Activated CD4-positive, alpha-beta T cell treated with anti-CD3 and anti-CD28 coated beads, Interleukin-10, Interleukin-2, amounts not matched to agents 100 ng/mL and 50 ng/mL, durations not matched to agents 16 hours and 8 hours (primary cell): ENCODE measurements at places on chromosomes 6 and 20.

DNA sequence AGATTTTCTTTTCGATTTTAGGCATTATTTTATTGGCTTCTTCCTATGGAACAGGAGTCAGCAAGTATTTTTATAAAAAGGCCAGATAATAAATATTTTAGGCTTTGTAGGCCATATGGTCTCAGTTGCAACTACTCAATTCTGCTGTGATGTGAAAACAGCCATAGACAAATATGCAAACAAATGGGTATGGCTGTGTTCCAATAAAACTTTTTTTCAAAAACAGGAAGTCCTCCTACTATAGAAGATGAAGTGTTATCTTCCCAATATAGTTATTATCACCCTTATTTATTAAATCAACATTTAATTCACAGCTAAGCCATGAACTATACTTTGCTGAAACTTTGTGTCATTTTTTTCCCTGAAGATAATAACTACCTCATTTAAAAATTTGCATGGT, 57.2 kb downstream of the CHD6 start:
- DNase-seq = no peak

GRCh38 chr20:53677447-53678314, 84.0 kb upstream of the ZNF217 start:
- peak; percentile 52 for DNase-seq

GRCh38 chr6:26097268-26097875, 10.1 kb downstream of the HFE start:
- peak; percentile 71 for DNase-seq

DNA sequence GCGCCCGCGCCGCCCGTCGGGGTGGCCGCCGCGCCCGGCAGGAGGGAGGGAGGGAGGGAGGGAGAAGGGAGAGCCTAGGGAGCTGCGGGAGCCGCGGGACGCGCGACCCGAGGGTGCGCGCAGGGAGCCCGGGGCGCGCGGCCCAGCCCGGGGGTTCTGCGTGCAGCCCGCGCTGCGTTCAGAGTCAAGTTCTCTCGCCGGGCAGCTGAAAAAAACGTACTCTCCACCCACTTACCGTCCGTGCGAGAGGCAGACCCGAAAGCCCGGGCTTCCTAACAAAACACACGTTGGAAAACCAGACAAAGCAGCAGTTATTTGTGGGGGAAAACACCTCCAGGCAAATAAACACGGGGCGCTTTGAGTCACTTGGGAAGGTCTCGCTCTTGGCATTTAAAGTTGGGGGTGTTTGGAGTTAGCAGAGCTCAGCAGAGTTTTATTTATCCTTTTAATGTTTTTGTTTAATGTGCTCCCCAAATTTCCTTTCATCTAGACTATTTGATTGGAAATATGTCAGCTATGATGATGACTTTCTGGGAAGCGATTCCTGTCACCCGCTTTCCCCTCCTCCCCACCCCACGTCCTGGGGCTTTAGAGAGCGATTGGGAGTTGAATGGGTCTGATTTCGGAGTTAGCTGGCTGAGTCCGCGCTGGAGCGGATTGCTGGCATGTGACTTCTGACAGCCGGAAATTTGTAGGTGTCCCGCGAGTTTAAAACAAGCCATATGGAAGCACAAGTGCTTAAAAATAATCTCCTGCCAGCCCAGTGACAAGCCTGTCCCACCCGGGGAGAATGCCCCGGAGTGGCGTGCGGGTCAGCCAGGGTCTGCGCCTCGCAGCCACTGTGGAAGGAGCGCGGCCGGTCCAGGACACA, 1.1 kb downstream of the ESR1 start:
- DNase-seq = no peak

GRCh38 chr20:50399917-50400704, 110.1 kb upstream of the PTPN1 start:
- DNase-seq = no peak

DNA sequence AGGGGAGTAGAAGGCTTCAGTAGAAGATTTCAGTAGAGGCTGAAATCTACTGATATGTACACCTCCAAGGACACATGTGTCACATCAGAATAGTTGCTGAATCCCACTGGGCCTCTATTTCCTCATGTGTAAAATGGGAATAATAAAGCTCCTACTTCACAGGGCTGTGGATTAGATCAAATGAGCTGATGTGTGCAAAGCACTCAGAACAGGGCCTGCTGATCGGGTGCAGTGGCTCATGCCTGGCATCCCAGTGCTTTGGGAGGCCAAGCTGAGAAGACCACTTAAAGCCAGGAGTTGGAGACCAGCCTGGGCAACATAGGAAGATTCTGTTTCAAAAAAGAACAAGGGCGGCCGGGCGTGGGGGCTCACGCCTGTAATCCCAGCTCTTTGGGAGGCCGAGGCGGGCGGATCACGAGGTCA, 8.1 kb upstream of the AP5S1 start:
- DNase-seq = no peak

DNA sequence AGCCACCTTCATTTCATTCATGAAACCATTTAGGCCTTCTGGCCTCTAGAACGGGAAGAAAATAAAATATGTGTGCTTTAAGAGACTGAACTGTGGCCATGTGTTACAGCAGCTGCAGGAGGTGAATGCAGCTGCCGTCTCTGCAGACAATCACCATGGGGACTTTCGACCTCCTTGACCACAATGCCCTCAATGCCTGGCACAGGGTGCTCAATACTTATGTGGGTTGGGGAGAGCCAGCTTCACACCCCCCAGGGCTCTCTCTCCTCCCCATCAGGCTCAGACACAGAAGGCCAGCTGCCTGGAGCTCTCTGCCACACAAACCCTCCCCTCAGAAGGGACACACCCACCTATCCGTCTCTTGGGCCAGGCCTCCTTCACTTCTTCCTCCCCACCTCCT, 43.5 kb downstream of the ANKRD60 start:
- DNase-seq = no peak

DNA sequence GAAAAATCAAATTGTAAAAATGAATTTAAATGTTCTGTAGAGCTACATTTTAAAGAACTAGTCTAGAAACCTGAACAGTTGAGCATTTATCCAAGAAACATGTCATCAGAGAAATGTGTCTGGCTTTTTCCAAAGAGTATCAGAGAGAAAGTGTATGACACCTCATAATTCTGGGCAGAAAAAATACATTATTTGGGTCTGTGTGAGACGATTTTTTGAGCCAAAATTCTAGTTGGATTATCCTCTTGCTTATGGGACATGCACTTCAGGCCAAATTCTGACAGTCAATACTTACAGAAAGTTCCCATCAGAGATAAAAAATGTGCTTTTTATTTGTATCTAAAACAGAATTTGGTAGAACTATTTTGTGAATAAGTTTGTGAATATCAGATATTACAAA, 1242.7 kb downstream of the EPHA7 start:
- DNase-seq = no peak
